ENCODE measurements at places on chromosomes 5 and 9. TPM values are rescaled to one million over a fixed set of nuclear protein-coding genes. Genes with fewer than 3 reads are reported as not detected.

OGN gene
- not detected for total RNA-seq

IL4 gene
- not detected for total RNA-seq

SLC12A7 gene
- 14.7 TPM for total RNA-seq

FOXD4 gene
- not detected for total RNA-seq

SH2D3C gene
- total RNA-seq: 0.25 TPM

TMEM174 gene
- total RNA-seq: 0.13 TPM

TMC1 gene
- total RNA-seq: not detected

C8G gene
- not detected for total RNA-seq

F2RL1 gene
- 88.1 TPM for total RNA-seq

SLC36A3 gene
- total RNA-seq: not detected

KIF20A gene
- total RNA-seq: 102 TPM

SMIM33 gene
- total RNA-seq: not detected

OTP gene
- total RNA-seq: not detected

RMRP gene
- total RNA-seq: 178,042 TPM

CRHBP gene
- total RNA-seq: 0.33 TPM

CCNI2 gene
- 1.1 TPM for total RNA-seq

LIX1 gene
- 0.89 TPM for total RNA-seq

NXNL2 gene
- total RNA-seq: 11.8 TPM

SV2C gene
- not detected for total RNA-seq

LCN1 gene
- total RNA-seq: not detected

HNRNPA0 gene
- 14.6 TPM for total RNA-seq

TRMT10B gene
- total RNA-seq: 1.8 TPM

LCP2 gene
- total RNA-seq: not detected
